ENCODE measurements at places on chromosomes 2 and 18.
A peak's percentile ranks its signal among the peaks of the same experiment; 100 is the strongest.

- H3K4me1 ChIP-seq = peaks cover 13% of the 10 kb centered on the region
- no peak for DNase-seq
- H3K36me3 ChIP-seq = no peaks in the 10 kb centered on the region
Observed at GRCh38 chr2:234254783-234255521, 204.4 kb downstream of the SPP2 start.

- no peak for DNase-seq
- no peaks in the 10 kb centered on the region for H3K27me3 ChIP-seq
- H3K4me3 ChIP-seq = no peak overlapping the region
- no peaks in the 10 kb centered on the region for H3K4me1 ChIP-seq
Observed at GRCh38 chr2:240505910-240506309, 51.9 kb downstream of the ANKMY1 start.

DNA sequence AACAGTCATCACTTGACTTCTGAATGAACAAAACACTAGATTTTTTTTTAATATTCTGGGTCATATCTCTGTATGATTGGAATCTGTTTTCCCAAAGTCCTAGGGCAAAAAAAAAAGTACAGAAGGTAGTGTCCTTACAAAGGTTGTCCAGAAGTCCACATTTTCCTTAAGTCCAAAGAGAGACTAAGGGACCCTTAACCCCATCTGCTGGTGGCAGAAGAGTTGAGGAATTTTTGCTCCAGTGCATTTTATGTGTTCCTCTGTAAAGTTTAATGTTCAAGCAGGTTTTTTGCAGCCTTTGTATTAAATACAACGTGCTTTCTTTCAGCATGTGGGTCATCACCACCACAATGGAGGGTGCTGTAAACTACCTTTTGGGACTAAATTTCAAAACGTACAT is 215.9 kb downstream of the SP3 start:
- H3K36me3 ChIP-seq = no peaks in the 10 kb centered on the region
- H3K27me3 ChIP-seq = peaks cover 2% of the 10 kb centered on the region
- no peak for DNase-seq
- H3K4me3 ChIP-seq = no peak overlapping the region
- H3K4me1 ChIP-seq = no peaks in the 10 kb centered on the region

GRCh38 chr2:178478439-178479274 is at the start of gene FKBP7:
Gene FKBP7 (minus strand): TSS chr2:178478600. CDS start chr2:178478499, 101 bp downstream.
- H3K36me3 ChIP-seq = peaks cover 4% of the 10 kb centered on the region
- peak; percentile 84 for DNase-seq
- peaks cover 33% of the 10 kb centered on the region for H3K4me1 ChIP-seq
- no peaks in the 10 kb centered on the region for H3K27me3 ChIP-seq
- H3K4me3 ChIP-seq = peak within 1 kb of the TSS; percentile 83
- peak within 1 kb of the TSS; percentile 95 for H3K27ac ChIP-seq

- H3K36me3 ChIP-seq = no peaks in the 10 kb centered on the region
- no peak for DNase-seq
- no peaks in the 10 kb centered on the region for H3K27me3 ChIP-seq
- no peaks in the 10 kb centered on the region for H3K4me1 ChIP-seq
Observed at GRCh38 chr2:41207578-41207977, 755.7 kb upstream of the SLC8A1 start.

DNA sequence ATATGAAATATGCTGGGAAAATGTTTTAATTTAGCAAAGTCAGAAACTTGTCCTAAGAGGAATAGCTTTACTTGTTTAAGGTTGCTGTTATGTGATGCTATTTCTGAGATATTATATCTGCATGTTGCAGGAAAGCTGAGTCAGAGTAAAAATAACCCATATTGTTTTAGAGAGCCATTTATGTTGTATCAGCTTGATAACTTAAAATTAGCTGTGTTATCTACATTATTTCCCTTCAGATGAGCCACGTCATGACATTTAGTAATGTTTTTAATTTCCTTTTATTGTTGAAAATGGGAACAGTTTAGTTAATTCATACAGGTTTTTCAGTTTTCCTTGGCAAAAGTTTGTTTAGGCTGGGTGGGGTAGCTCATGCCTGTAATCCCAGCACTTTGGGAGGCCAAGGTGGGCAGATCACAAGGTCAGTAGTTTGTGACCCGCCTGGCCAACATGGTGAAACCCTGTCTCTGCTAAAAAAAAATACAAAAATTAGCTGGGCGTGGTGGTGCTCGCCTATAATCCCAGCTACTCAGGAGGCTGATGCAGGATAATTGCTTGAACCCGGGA is 55.8 kb downstream of the TTC27 start:
- H3K4me1 ChIP-seq = peaks cover 7% of the 10 kb centered on the region
- no peak overlapping the region for H3K4me3 ChIP-seq
- H3K36me3 ChIP-seq = peaks cover 31% of the 10 kb centered on the region
- no peaks in the 10 kb centered on the region for H3K27me3 ChIP-seq

DNA sequence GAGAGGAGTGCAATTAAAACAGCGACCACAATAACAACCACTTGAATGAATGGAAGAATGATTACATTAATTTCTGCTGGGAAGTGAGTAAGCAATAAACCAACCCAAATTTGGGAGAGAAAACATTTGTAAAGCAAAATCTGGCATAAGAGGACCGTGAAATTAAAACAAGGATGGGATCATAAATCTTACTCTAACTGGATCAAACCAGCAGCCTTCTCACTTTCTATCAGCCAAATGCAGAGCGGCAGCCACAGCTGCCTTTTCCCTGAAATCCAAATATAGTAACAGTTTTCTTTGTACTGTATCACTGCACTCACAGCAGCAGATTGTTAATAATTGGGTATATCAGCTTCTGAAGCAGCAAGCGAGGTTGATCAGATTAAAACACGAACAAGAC is 245.2 kb upstream of the REG3G start:
- H3K4me1 ChIP-seq = no peaks in the 10 kb centered on the region
- DNase-seq = no peak
- H3K27me3 ChIP-seq = no peaks in the 10 kb centered on the region
- H3K36me3 ChIP-seq = no peaks in the 10 kb centered on the region
- H3K4me3 ChIP-seq = no peak overlapping the region

- peaks cover 13% of the 10 kb centered on the region for H3K27me3 ChIP-seq
- H3K27ac ChIP-seq = no peak overlapping the region
- no peak for DNase-seq
- no peak overlapping the region for H3K4me3 ChIP-seq
- H3K4me1 ChIP-seq = peaks cover 7% of the 10 kb centered on the region
- H3K36me3 ChIP-seq = no peaks in the 10 kb centered on the region
Observed at GRCh38 chr2:231932711-231932970, 6.4 kb upstream of the NPPC start.

GRCh38 chr18:72171596-72171995 is 372.5 kb downstream of the CBLN2 start:
- H3K4me1 ChIP-seq = no peaks in the 10 kb centered on the region
- DNase-seq = no peak
- no peaks in the 10 kb centered on the region for H3K27me3 ChIP-seq
- H3K27ac ChIP-seq = no peak overlapping the region
- H3K4me3 ChIP-seq = no peak overlapping the region

DNA sequence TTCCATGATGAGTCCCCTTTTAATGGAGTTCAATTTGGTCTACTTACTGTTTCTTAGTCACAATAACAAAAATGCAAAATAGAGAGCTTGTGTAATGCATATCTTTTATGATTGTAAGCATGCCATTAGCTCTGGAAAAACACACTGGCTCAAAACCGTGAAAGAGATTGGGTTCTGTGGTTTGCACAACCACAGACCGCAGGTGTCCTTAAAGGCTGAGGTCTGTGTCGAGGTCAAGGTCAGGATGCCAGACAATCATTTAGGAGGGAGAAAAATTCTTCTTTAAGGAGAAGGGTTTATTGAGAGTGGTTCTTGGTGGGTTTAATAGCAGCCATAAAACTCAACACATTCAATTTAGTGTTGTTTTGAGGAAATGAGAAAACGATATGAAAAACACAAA is 487.2 kb downstream of the GALR1 start:
- H3K27me3 ChIP-seq = peaks cover 12% of the 10 kb centered on the region
- H3K27ac ChIP-seq = no peak overlapping the region
- DNase-seq = no peak
- H3K4me3 ChIP-seq = no peak overlapping the region
- H3K4me1 ChIP-seq = no peaks in the 10 kb centered on the region
- H3K36me3 ChIP-seq = no peaks in the 10 kb centered on the region

DNA sequence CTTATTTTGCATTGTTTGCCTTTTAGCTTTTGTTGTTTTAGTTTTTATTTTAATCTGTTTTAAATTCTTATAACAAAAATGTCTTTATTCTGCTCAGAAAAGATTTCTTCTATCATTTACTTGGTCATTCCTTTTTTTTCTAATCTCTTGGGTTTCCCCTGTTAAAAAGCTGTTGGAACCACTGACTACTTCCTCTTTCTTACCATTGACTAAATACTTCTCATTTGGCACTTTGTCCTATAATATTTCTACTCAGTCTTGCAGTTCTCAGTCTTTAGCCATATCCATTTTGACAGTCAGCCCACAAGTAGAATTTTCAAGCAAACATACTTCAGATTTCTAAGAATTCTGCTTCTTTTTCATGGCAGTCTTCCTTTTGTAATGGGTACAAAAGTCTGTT is 567.2 kb downstream of the SATB2 start:
- no peak overlapping the region for H3K4me3 ChIP-seq
- no peaks in the 10 kb centered on the region for H3K4me1 ChIP-seq
- H3K27me3 ChIP-seq = no peaks in the 10 kb centered on the region
- DNase-seq = no peak
- H3K36me3 ChIP-seq = no peaks in the 10 kb centered on the region

DNA sequence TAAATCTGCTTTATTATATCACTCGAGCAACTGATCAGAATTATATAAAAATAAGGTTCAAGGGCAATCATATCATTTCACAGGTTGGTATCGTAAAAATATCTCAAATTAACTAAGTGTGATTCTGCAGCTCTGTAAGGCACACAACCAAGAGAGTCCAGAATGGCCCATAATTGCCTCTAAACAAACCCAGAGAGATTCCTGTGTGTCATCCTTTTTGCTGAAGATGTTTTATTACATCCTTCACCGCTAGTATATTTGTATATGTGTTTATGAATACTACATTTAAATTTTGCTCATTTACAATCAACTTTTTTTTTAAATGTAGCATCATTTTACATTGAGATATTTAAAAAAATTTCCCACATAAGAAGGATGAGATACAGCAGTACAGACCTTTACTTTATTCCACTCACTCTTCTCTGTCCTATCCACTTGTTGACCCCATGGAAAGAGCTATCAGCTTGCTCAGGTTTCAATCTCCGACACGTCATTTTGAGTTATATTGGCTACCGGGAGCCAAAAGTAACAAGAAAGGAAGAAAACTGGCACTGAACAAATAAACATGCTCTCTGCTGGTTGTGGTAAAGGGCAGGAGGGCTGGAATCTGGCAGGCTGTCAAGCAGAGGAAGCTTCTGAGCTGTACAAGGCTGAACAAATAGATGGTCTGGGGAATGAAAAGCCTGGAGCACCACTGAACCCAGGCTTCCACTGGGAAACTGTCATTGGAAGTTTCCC is 23.1 kb downstream of the PLA2R1 start:
- no peaks in the 10 kb centered on the region for H3K36me3 ChIP-seq
- no peak overlapping the region for H3K27ac ChIP-seq
- no peaks in the 10 kb centered on the region for H3K4me1 ChIP-seq
- H3K4me3 ChIP-seq = no peak overlapping the region
- peaks cover 7% of the 10 kb centered on the region for H3K27me3 ChIP-seq

DNA sequence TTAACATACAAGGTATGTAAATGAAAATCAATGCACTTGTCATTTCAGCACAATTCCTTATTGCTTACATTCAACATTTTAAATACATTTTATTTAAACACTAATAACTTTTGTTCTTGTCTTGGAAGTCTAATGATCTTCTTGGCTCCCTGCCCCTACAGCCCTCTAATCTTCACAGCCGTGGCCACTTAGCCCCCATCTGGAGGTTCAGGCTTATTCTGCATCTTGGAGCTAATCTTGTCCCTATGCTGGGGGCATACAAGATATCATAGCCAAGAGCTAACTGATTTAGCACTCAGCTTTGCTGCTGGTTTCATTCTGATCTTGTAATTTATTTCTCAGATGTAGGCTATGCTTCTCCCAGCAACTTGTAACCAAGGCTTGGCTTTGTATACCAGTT is 140.8 kb downstream of the TMEFF2 start:
- H3K27ac ChIP-seq = no peak overlapping the region
- H3K36me3 ChIP-seq = no peaks in the 10 kb centered on the region
- no peaks in the 10 kb centered on the region for H3K4me1 ChIP-seq
- H3K27me3 ChIP-seq = peaks cover 8% of the 10 kb centered on the region
- no peak for DNase-seq

- no peak overlapping the region for H3K27ac ChIP-seq
- H3K36me3 ChIP-seq = peaks cover 40% of the 10 kb centered on the region
- H3K27me3 ChIP-seq = no peaks in the 10 kb centered on the region
- peaks cover 14% of the 10 kb centered on the region for H3K4me1 ChIP-seq
Observed at GRCh38 chr2:112750560-112750843, 13.9 kb downstream of the CKAP2L start.

GRCh38 chr2:97995026-97995733 is 568 bp downstream of the TMEM131 start:
- peaks cover 35% of the 10 kb centered on the region for H3K4me1 ChIP-seq
- peak overlapping the region; percentile 93 for H3K4me3 ChIP-seq
- H3K36me3 ChIP-seq = no peaks in the 10 kb centered on the region
- peak overlapping the region; percentile 93 for H3K27ac ChIP-seq

All from activated CD8-positive, alpha-beta T cell treated with anti-CD3 and anti-CD28 coated beads for 36 hours (primary cell).